ENCODE measurements at places on chromosomes 16 and 17.

DNA sequence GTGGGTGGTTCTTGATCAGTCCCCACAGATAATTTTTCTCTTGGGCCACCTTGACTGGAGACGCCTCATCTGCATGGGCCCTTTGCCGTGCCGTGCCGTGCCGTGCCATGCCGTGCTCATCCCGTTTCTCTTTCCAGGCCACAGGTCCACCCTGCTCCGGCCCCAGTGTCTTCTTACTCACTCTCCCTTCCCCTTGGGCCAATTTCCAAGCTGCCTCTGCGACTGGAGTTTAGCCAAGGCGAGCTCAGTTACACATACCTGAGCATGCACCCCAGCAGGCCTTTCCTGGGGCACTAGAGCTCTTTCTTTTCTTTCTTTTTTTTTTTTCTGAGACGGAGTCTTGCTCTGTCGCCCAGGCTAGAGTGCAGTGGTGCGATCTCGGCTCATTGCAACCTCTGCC, 40.5 kb upstream of the MGAT5B start:
- DNase-seq = no peak

GRCh38 chr16:29983420-29984136, 9.9 kb downstream of the TAOK2 start:
- DNase-seq = no peak

- peak; percentile 86 for DNase-seq
Observed at GRCh38 chr16:50263940-50264929, 2.1 kb upstream of the ADCY7 start.

DNA sequence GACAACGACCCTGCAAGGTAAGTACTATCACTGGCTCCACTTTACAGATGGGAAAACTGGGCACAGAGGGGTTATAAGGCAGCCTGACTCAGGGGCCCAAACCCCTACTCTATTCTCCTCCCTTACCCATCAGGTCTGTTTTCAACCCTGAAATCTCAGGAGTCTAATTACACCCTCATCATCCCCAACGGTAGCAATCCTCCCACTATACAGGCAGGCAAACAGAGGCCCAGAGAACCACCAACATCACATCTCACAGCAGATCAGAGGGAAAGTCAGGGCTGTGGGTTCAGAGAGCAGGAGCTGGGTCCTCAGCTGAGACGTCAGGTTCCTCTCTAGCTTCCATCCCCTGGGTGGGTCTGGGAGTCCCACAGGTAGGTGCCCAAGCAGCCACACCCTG, 16.5 kb downstream of the JUP start:
- no peak for DNase-seq

DNA sequence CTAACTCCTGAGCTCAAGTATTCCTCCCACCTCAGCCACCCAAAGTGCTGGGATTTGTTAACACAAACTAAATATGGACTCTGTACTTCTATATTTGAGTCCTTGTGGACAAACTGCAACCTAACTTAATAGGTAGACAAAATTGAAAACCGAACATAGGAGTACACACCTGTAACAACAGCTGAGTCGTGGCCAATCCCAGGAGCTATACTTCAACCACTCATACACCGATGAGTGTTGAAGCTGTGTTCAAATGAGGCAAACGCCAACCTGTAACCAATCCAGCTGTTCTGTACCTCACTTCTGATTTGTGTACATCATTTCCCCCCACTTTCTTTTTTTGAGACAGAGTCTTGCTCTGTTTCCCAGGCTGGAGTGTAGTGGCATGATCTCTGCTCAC, 471.5 kb upstream of the C16orf82 start:
- DNase-seq = no peak

DNA sequence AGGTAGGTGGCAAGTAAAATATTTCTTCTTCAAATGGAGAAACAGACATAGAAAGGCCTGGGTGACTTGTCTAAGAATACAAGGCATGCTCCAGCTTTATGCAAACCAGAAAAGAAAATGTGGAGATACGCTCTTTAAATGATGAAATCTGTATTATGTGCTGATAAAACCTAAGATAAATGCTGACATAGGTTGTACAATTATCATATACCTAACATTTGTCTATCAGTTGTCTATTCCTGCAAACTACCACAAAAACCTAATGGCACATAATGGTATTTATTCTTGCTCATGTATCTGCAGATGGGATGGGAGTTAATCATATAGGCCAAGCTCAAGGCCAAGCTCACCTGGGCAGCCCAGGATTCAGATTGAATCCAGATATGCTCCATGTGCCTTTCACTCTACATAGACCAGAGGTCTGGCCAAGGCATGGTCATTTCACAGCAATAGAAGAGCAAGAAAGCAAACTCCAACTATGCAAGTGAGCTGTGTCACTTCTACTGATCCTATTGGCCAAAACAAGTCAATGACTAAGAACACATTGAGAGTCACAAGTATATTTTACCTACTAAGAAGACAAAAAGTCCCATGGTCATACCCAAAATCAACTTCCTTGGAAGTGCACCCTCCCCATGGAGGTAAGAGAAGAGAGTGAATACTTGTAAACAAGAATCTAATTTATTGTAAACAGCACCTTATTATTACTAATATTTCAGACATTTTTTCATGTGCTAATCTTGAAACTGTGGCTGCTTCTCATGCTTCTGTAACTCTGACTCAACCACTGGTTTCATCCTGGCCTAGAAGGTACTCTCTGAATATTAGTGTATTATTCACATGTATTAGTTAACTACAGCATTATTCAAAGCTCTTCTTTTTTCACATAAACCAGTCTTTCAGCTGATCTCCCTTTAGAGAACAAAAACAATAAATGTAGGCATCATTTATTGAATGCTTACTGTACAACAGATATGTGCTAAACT, 270.7 kb upstream of the SOX9 start:
- DNase-seq = no peak

DNA sequence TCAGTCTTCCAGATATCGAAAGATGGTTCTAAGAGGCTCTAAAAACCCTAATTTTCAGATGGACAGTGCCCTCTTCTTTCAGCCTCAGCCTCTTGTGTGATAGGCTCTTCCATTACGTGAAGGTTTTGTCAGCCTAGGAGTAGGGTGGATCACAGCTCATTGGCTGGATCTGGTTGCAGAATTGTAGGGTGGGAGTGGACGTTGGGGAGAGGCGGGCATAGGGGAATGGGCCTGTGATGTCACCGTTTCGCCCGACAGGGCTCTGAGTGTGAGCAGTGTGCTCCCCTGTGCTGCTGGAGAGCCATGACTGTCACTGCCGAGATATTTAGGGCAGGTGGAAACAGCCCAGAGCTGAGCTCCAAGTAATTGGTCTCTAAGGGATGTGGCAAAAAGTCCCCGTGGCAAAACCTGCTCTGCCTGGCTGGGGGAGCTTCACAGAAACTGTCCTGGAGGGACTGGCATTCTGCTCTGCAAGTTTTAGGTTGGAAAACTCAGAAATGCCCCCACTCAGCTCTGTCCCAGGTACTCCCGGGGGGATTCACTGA, 6.2 kb upstream of the WFIKKN1 start:
- no peak for DNase-seq
